NCI-H2171 (cell line): ENCODE measurements at places on chromosomes 5 and 9.

- DNase-seq: no peak
Observed at GRCh38 chr9:81028504-81028903, 660.8 kb downstream of the TLE1 start.

DNA sequence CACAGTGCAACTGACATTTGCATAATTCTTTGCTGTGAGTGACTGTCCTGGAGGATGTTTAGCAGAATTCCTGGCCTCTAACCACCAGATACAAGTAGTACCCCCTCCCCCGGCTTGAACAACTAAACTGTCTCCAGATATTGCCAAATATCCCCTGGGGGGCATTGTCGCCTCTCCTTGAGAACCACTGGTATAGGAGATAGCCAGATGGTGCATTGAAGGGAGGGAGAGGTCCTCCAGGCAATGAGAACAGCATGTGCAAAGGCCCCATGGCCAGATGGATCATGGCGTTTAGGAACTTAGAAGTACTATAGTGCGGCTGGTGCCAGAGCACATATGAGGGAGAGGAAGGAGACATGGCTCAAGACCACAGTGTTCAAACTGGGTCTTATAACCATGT is 18.9 kb upstream of the ORM1 start:
- no peak for DNase-seq

GRCh38 chr5:156148301-156148700 is 178.7 kb upstream of the SGCD start:
- DNase-seq: no peak

GRCh38 chr5:109855056-109855455 is 165.3 kb downstream of the MAN2A1 start:
- DNase-seq: no peak

GRCh38 chr9:135605238-135605781 is 34.0 kb downstream of the GLT6D1 start:
- DNase-seq: no peak

GRCh38 chr5:61744690-61745619 is 412.9 kb downstream of the ZSWIM6 start:
- DNase-seq: no peak

DNA sequence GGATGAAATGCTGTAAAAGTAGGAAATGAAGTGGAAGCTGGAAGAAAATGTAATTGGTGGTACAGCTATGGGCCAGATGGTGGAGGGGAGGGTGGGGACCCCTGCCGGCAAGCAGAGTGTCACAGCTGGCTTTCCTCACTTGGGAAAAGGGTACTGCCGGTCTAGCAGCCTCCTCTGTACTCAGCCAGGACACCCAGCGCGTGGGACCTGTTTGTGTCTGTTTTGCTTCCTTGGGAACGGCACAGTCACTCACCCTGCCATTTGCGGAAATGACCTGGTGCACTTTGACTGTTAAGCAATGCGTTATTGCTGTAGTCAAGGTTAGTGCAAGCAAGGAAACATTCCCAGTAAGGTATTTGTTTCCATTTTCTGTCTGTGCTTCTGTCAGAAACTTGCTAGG is 10.1 kb downstream of the TMEM252 start:
- no peak for DNase-seq

- DNase-seq: no peak
Observed at GRCh38 chr9:8429157-8429556, 629.6 kb upstream of the DMAC1 start.

DNA sequence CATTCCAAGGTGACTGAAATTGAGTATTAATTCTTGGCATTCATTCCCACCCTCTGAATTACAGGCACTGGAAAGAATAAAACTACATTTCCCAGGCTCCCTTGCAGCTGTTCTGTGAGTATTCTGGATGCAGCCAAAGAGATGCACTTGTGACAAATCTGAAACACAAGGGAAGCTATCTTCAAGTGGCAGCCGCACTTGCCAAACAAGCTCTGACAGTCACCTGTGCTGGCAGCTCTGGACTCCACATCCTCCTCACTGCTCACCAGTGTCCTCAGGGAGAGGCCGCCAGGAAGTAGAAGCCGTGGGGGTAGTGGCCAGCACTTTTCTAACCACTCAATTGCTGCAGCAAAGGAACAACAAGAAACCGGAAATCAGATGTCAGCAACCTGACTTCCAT is 275.0 kb downstream of the NR2F1-AS1 start:
- DNase-seq: no peak

DNA sequence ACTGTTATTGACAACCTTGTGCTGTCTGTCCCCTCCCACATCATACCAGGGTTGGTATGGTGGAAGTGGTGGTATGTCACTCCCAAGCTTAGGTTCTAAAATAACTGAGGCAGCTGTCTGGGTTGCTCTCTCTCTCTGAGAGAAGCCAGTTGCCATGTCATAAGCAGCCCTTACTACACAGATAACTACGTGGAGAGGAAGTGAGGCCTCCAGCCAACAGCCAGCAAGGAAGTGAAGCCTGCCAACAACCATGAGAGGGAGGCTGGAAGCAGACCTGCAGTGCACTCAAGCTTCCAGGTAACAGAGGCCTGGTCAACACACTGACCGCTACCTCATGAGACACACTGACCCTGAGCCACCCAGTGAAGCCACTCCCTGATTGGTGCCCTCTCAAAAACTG is 18.6 kb downstream of the CTNNAL1 start:
- DNase-seq: no peak

DNA sequence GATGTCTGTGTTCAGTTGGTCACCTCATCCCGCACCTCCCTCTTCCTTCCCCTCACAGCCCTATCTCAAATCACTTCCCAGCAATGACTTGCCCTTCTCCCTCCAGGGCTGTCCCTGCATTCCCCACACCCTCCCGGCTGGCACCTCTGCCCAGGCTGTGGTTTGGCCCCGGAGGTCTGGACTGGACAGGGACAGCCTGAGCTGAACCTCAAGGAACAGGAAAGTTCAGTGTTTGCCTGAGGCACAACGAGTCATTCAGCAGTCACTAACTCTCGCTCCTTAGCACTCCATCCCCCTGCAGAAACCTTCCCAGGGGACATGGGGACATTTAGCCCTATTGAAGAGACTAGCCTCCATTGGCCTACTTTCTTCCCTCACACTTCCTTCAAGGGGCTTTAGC is 58.3 kb upstream of the MAP3K1 start:
- DNase-seq: no peak

DNA sequence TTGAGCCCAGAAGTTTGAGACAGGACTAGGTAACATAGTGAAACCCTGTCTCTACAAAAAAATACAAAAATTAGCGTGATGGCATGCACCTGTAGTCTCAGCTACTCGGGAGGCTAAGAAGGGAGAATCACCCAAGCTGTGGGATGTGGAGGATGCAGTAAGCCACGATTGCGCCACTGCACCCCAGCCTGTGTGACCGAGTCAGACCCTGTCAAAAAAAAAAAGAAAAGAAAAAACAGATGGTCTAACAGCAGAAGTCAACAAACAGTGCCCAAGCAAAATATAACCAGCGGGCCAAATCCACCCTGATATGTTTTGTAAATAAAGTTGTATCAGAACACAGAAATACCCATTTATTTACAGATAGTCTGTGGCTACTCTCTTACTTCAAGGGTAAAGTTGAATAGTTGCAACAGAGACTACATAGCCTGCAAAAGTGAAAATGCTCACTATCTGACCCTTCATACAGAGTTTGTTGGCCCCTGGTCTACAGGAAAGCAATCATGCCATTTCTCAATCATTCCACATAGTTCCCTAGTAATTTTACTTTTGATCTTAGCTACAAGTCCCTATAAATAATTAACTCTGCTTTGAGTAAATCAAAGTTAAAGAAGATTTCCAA is 383.7 kb downstream of the TLE1 start:
- DNase-seq: no peak

GRCh38 chr5:27020973-27021372 is 17.4 kb downstream of the CDH9 start:
- DNase-seq: no peak

DNA sequence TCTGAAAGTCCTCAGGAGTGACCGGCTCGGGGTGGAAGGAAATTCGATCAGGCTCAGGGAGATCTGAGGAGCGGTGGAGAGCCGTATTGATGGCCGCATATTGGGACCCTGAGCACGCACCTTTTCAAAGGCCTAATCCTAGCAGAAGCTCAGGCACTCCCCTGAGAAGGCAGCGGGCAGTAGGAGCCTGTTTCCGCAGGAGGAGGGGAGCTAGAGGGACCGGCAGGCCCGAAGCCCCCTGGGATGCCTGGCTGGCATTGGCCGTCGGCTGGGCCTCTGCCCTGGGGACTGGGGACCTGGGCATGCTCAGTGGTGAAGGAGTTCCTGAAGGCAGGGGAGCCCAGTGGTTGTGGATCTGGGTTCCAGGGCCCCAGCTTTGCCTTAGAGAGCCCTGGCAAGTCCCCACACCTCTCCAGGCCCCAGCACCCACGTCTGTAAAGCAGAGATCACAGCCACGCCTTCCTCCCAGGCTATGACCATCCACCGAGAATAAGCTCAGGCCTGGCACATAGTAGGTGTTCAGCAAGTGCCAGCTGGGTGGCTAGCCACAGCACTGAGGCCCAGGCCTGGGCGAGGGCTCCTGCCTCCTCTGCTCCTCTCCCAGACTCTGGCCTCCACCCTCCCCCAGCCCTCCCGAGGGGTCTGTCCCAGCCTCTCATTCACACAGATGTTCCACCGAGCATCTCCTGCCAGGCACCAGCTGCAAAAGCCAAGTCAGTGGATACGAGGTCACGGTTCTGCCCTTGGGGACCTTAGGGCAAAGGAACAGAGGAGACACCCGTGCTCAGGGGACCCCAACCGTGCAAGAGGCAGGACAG is 17.2 kb upstream of the QRFP start:
- no peak for DNase-seq
